ENCODE measurements at places on chromosomes 2 and 18. TPM values are rescaled to one million over a fixed set of nuclear protein-coding genes. Genes with fewer than 3 reads are reported as not detected.

The CCDC68 gene
- not detected for total RNA-seq

DNA sequence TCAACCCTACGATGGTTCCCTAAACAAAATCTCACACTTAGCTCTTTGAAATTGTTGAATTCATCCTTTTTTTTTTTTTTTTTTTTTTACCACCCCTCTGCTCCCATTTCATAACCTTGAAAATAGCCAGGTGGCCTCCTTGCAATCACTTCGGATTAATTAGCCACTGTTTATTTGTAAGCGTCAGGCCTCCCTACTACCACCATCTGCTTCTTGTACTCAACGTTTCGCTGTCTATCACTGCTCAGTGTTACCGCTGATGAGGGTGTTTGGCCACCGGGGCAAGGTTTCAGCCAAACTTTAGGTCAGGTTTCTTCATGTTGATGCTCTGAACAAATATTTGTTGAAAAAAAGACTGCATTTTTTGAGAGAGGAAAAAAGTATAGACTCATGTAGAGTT, 183.2 kb downstream of the EPHA4 start:
- no peak overlapping the region for H3K4me3 ChIP-seq
- H3K36me3 ChIP-seq = no peaks in the 10 kb centered on the region
- no peak for DNase-seq
- H3K4me1 ChIP-seq = no peaks in the 10 kb centered on the region
- no peak overlapping the region for H3K27ac ChIP-seq
- H3K27me3 ChIP-seq = no peaks in the 10 kb centered on the region

The ASXL3 gene
- 0.35 TPM for total RNA-seq

- H3K4me1 ChIP-seq = peaks cover 4% of the 10 kb centered on the region
- no peak for DNase-seq
- H3K27me3 ChIP-seq = no peaks in the 10 kb centered on the region
- no peaks in the 10 kb centered on the region for H3K36me3 ChIP-seq
- H3K4me3 ChIP-seq = no peak overlapping the region
Measured at GRCh38 chr2:43731211-43731610, 42.6 kb upstream of the DYNC2LI1 start.

- no peak overlapping the region for H3K27ac ChIP-seq
- no peak for DNase-seq
- no peaks in the 10 kb centered on the region for H3K4me1 ChIP-seq
Measured at GRCh38 chr2:228675091-228675490, 493.6 kb upstream of the SPHKAP start.

The KANSL3 gene
- total RNA-seq = 34.2 TPM

The NPPC gene
- total RNA-seq = 1.1 TPM

- DNase-seq = no peak
- H3K4me1 ChIP-seq = no peaks in the 10 kb centered on the region
- H3K4me3 ChIP-seq = no peak overlapping the region
- H3K27ac ChIP-seq = no peak overlapping the region
- no peaks in the 10 kb centered on the region for H3K36me3 ChIP-seq
- H3K27me3 ChIP-seq = no peaks in the 10 kb centered on the region
Measured at GRCh38 chr2:158912765-158913164, 55.7 kb upstream of the TANC1 start.

DNA sequence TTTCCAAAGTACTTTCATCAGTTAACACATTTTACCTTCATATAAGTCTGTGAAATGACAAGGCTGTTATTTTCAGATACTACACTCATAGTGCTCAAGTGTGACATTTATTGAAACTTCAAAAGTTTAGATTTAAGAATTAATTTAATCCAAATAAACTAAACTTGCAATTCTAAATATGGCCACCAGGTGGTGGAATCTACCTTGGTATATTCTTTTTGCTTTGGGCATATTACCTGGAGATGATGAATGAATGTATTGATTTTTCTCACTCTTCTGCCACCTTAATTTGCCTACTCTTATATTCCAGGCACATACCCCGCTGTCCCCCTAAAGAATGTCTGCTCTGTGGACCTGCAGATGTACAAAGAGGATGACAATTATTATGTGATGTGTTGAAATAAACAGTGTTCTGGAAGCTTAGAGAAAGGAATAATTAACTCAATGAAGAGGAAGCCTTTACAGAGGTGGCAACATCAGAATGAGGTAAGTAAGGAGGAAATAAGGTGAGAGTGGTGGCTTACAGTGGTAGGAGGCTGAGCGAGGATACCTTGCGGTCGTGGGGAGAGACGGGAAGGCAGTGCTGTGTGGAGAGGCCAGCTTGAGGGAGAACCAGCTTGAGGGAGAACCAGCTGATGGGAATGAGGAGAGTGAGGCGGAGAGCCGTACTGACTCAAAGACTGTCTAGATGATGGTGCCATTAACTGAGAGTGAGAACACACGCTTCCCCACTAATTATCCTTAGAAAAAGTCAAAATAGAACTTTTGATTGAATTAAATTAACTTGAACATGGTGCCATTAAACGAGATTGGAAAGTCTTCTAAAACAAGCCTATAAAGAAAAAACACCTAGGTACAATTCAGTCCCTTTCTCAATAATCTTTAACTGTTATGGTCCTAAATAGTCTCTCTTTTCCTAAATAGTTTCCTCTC, 179.5 kb downstream of the CELF4 start:
- no peak overlapping the region for H3K27ac ChIP-seq
- H3K4me3 ChIP-seq = no peak overlapping the region

The TMEM17 gene
- total RNA-seq = 1.5 TPM

The GPATCH11 gene
- total RNA-seq = 2.9 TPM

The SGO2 gene
- total RNA-seq = 27.0 TPM

The KRTCAP3 gene
- 57.3 TPM for total RNA-seq

- no peak overlapping the region for H3K27ac ChIP-seq
- no peaks in the 10 kb centered on the region for H3K27me3 ChIP-seq
- no peak for DNase-seq
Measured at GRCh38 chr2:229296016-229296415, 24.9 kb upstream of the PID1 start.

- H3K27me3 ChIP-seq = no peaks in the 10 kb centered on the region
- no peaks in the 10 kb centered on the region for H3K36me3 ChIP-seq
- H3K4me1 ChIP-seq = peaks cover 3% of the 10 kb centered on the region
- no peak overlapping the region for H3K27ac ChIP-seq
- no peak overlapping the region for H3K4me3 ChIP-seq
Measured at GRCh38 chr2:60741576-60741975, 14.5 kb upstream of the PAPOLG start.

The CPLX4 gene
- not detected for total RNA-seq

DNA sequence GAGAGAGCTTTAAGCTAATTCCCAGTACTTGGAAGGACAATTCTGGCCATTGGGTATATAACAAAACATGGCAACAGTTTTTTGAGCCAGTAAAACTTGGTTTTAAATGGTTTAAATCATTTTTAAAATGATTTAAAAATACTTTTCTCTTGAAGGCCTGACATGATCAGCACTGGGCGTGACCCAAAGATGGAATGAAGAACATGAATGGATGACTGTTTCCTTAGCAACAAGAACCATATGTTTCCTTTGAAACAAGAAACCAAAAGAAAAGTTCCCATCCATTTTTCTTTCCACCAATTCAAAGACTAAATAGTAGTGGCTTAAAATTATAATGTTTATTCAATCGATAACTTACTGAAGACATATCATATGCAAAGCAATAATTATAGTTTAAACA, 348.3 kb upstream of the FIGN start:
- H3K4me3 ChIP-seq = no peak overlapping the region
- H3K4me1 ChIP-seq = no peaks in the 10 kb centered on the region
- H3K36me3 ChIP-seq = no peaks in the 10 kb centered on the region
- H3K27me3 ChIP-seq = no peaks in the 10 kb centered on the region
- no peak overlapping the region for H3K27ac ChIP-seq

DNA sequence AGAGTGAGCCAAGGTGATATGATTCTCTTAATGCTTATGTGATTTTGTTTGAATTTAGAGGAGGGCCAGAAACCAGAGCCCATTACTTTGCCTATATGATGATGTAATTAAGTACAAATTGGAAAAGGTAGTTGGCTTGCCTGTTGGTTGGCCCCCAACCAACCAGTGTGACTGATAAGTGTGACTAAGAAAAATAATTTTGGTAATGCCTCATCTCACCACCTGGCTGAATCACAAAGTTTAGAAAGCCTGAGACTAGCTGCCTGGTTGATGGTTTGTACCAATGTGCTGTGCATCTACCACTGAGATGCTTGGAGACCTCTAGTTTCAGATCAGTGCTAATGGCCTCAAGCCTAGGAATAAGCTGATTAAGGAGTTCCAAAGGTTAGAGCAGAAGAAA, 338.7 kb downstream of the CDH2 start:
- no peak overlapping the region for H3K4me3 ChIP-seq
- DNase-seq = no peak
- H3K27ac ChIP-seq = no peak overlapping the region
- H3K4me1 ChIP-seq = no peaks in the 10 kb centered on the region
- H3K36me3 ChIP-seq = no peaks in the 10 kb centered on the region
- no peaks in the 10 kb centered on the region for H3K27me3 ChIP-seq

DNA sequence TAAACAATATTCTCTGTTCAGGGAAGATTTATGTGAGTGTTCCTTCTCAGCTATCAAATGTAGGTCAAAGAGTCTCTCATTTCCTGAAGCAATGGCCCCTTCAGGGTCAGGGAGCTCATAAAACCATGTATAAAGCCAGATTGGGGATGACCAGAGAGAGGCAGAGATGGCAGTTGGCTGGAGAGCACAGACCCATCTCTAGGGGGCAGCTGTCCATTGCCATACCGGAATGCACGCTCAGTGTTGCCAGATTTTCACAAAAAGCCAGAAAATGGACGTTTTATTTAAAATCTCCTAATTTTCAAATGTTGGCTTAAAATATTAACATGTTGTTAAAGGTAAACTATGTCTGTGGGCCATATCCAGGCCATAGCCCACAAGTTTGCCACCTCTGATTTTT, 1920.7 kb upstream of the CELF4 start:
- H3K4me1 ChIP-seq = peaks cover 9% of the 10 kb centered on the region
- H3K27ac ChIP-seq = no peak overlapping the region
- H3K4me3 ChIP-seq = no peak overlapping the region
- no peaks in the 10 kb centered on the region for H3K27me3 ChIP-seq
- H3K36me3 ChIP-seq = no peaks in the 10 kb centered on the region

The ADRA2B gene
- 2.7 TPM for total RNA-seq

- H3K27me3 ChIP-seq = no peaks in the 10 kb centered on the region
- H3K27ac ChIP-seq = no peak overlapping the region
- H3K4me1 ChIP-seq = no peaks in the 10 kb centered on the region
- DNase-seq = no peak
- no peaks in the 10 kb centered on the region for H3K36me3 ChIP-seq
Measured at GRCh38 chr18:39958876-39959275, 1996.2 kb upstream of the PIK3C3 start.

The ANKRD62 gene
- total RNA-seq = not detected

DNA sequence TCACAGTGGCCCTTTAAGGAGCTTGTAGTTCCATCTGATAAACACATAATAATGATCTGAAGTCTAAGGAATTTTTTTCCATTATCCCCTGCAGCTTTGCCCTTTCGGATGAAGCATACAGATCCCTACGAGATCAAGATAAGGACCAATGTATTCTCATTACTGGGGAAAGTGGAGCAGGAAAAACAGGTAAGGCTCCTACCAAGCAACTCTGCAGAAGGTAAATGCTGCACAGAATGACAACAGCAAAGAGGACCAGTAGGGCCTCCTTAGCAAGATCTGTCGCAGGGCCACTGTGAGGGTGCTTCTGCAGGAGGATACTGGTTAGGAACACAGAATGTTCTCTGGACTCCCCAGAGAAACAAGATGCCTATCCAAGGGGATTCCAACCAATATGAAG, 84.6 kb downstream of the MYO1B start:
- no peak overlapping the region for H3K4me3 ChIP-seq
- H3K27ac ChIP-seq = no peak overlapping the region
- peaks cover 10% of the 10 kb centered on the region for H3K36me3 ChIP-seq
- DNase-seq = no peak

The MFSD6 gene
- 2.9 TPM for total RNA-seq

The CHRND gene
- not detected for total RNA-seq

The C18orf54 gene
- total RNA-seq = 23.2 TPM

The MSTN gene
- total RNA-seq = not detected

DNA sequence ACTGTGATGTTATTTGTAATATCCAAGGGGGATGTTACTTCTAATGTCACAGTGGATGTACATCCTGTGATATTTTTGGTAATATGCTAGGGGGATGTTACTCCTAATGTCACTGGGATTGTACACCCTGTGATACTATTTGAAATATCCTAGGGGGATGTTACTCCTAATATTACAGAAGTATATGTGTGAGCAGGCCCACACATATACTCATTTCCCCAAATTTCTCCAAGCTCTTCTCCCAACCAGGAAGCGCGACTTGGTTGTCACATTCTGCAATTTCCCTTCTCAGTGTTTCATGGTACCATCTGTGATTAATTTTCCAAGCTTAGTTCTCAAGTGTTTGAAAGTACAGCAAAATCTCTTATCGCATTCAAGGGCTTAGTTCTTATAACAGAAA, 29.5 kb upstream of the CHN1 start:
- H3K4me1 ChIP-seq = no peaks in the 10 kb centered on the region
- H3K36me3 ChIP-seq = no peaks in the 10 kb centered on the region
- no peak overlapping the region for H3K4me3 ChIP-seq

The ERBB4 gene
- total RNA-seq = 0.04 TPM

The DCDC2C gene
- total RNA-seq = not detected

GRCh38 chr18:28132084-28132483, 44.8 kb downstream of the CDH2 start:
- no peak overlapping the region for H3K27ac ChIP-seq
- no peaks in the 10 kb centered on the region for H3K27me3 ChIP-seq
- H3K4me3 ChIP-seq = no peak overlapping the region

DNA sequence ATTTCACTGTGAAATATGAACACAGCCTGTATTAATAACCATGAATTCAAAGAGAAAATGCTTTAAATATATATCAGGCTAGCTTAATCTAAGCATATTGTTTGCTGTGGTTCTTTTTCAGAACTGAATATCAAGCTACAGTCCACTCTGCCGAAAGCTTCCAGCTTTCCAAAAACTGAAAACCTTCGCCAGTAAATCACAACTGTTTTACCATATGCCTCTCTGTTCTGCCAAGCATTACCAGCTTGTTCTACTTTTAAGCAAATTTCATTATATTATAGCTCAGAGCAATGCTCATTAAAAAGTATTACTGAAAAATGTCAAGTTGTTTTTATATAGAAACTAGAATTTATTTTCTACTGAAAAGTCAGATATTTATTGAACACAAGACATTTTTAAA, 277.4 kb downstream of the NRXN1 start:
- H3K36me3 ChIP-seq = no peaks in the 10 kb centered on the region
- no peaks in the 10 kb centered on the region for H3K4me1 ChIP-seq
- no peaks in the 10 kb centered on the region for H3K27me3 ChIP-seq
- no peak overlapping the region for H3K4me3 ChIP-seq
- H3K27ac ChIP-seq = no peak overlapping the region

DNA sequence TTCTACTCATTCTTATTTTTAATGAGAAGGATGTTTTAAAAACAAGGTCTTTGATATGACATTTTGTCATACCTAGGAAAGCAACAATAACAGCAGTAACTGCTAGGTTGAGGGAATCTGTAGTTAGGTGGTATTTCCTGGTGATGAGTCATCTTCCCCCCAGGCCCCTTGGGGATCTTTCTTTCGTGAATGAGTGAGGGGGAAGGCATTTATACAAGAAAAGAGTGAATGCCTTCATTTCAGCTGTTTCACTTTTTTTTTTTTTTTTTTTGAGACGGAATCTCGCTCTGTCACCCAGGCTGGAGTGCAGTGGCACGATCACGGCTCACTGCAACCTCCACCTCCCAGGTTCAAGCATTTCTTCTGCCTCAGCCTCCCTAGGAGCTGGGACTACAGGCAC, 108.6 kb downstream of the MAP4K4 start:
- peak overlapping the region; percentile 92 for H3K27ac ChIP-seq
- peaks cover 15% of the 10 kb centered on the region for H3K4me1 ChIP-seq
- H3K27me3 ChIP-seq = no peaks in the 10 kb centered on the region
- 0 out of 3 replicates have a peak overlapping the region, but pooled peaks have one; percentile 6 for H3K4me3 ChIP-seq
- no peaks in the 10 kb centered on the region for H3K36me3 ChIP-seq
- peak; percentile 52 for DNase-seq

The RGPD5 gene
- 48.3 TPM for total RNA-seq

Measured in H9 (cell line).